Skeletal muscle tissue (tissue), 5 donors: ENCODE measurements at places on chromosomes 16 and 17. TPM values are rescaled to one million over a fixed set of nuclear protein-coding genes. Genes with fewer than 3 reads are reported as not detected.

Gene KRT12
- total RNA-seq: not detected

Gene MLYCD
- total RNA-seq: 3.1 TPM

Gene MYO15B
- 43.8 TPM for total RNA-seq

Gene CCL14
- 1.6 TPM for total RNA-seq

Gene CMIP
- total RNA-seq: 6.8 TPM

Gene SRL
- 230 TPM for total RNA-seq

Gene CACNG3
- not detected for total RNA-seq

Gene SDR42E1
- total RNA-seq: 0.52 TPM

Gene CSH1
- not detected for total RNA-seq
